Stimulated activated CD8-positive, alpha-beta memory T cell treated with anti-CD3 and anti-CD28 coated beads, Interleukin-15, amount 100 ng/mL, for 4 hours (primary cell): ENCODE measurements at places on chromosomes 7 and 10.

DNA sequence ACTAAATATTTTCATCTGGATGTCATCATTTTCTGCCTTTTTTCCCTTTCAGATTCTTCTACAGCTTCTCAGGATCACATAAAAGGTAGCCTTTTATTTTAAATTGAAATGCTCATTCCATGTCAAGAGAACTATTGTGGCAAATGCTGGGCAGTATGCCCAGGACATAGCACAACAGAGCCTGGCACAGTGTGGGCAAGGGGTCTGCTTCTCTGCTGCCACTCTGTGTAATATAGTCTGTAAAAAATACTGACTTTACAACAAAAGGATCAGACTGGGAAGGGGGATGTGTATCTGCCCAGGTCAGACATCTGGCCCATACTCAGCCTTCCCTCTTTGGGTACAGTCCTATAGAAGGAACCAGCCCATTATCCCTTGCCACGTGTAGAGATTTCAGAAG, 62.7 kb downstream of the CUZD1 start:
- no peak for DNase-seq

DNA sequence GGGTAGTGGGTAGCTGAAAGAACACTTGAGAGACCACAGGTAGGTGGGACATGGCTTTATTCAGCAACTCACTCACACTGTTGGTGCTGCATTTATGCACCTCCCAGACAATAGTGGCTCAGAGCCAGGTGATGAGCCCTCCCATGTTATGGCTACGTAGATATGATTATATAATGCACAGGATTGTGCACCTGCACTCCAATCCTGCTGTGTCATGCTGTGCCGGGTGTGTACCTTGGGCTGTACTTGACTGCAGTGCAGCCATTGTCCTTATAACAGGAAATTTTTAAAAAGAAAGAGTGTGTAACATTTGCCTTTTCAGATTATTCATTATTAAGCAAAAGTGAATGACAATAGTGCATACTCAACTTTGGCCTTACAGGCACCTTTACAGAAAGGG, 366.1 kb upstream of the BMPER start:
- DNase-seq: no peak

GRCh38 chr7:86972072-86972471, 87.4 kb downstream of the ELAPOR2 start:
- no peak for DNase-seq

GRCh38 chr7:70573696-70574095, 558.2 kb upstream of the GALNT17 start:
- no peak for DNase-seq
